ENCODE measurements at places on chromosomes 6 and 20. TPM values are rescaled to one million over a fixed set of nuclear protein-coding genes. Genes with fewer than 3 reads are reported as not detected.

- no peak for DNase-seq
Measured at GRCh38 chr20:63140514-63141433, 75.2 kb downstream of the YTHDF1 start.

GRCh38 chr6:144150710-144151657 is 667 bp downstream of the STX11 start:
- DNase-seq, result no peak

GRCh38 chr6:42434237-42434636 is 17.5 kb downstream of the TRERF1 start:
- no peak for DNase-seq

DNA sequence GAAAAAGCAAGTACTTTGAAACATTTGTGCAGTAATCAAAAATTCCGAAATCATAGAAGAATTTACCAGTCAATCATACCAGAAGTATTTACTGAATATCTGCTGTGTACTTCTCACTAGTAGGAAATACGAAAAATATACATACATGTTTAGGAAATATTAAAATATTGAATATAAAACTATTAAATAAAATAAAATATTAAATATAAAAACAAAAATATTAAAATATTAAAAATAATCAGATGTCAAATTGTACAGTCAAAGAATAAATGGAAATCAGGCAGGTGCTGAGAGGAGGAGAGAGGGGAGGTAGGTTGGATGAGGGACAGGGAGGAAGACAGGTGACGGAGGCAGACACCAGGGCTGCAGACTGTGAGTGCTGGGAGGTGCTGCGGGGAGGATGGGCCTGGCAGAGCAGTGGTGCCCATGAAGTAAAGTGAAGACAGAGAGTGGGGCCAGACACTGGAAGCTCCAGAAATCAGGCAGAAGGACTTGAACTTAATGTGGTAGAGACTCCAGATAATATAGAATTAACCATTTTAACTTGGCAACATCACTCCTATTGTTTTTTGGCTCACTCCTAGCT is 55.9 kb downstream of the PRKN start:
- no peak for DNase-seq

DNA sequence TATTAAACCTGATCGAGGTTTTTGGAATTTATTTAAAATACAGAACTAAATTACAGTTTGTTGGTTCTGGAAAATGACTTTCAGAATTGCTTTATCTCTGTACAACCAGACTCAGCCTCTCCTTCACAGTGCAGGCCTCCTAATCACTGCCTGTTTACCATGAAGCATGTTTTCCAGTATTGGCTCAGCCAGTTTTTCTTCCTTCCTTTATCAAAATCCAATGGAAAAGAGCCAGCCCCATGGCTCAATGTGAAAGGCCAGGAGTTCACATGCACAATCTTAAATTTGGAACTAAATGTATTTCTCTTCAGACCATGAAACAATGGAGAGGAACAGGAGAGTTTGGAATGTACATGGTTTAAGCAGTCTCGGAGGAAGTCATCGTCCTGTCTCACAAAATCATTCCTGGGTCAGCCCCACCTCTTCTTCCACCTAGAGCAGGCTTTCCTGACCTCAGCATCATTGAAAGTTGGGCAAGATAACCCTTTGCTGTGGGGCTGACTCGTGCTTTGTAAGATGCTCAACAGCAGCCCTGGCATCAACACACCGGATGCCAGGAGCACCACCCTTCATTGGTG is 680.9 kb upstream of the AGPAT4 start:
- DNase-seq, result no peak

DNA sequence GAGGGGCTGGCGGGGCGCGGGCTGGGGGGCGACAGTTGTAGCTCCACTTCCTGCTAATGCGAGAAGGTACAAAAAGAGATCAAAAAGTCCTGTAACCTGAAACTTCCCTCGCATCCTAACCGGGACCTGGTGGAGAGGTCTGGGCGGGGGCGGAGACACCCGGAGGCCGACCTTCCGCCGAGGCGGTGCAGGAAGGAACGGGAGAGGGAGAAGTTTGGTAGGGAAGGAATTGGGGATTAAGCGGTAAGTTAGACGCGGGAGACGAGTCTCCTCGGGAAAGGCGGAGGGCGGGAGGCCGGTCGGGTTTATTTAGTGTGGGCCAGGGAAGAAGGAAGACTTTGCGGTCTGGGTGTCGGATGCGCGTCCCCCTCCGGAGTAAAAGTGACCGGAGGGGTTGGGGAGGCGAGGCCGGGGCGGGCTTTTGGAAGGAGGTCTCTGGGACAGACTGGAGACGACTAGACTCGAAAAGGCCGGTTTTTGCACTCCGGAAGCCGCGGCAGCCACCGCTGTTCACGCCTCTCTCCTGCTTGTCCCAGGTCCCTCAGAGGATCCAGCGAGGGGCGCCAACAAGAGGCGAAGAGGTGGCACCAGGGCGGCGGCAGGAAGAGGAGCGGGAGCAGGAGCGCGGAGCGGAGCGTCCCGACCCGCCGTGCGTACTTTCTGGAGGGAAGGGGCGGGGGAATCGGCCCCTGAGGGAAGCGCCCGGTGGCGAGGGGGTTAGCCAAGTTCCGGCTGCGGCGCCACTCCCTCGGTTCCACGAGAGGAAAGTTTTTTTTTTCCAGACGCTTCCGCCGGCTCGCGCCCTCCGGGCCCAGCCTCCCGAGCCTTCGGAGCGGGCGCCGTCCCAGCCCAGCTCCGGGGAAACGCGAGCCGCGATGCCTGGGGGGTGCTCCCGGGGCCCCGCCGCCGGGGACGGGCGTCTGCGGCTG is 734 bp downstream of the TPBG start:
- DNase-seq, result peak; percentile 39

OTOR gene
- 0.20 TPM for polyA plus RNA-seq

KIF25 gene
- 0.53 TPM for polyA plus RNA-seq

All from renal cortex interstitium (tissue), 15 donors.